Activated T-helper 17 cell treated with anti-CD3 and anti-CD28 coated beads, Interleukin-2, amount 50 U/mL, for 72 hours (primary cell): ENCODE measurements at places on chromosomes 4 and X.

DNA sequence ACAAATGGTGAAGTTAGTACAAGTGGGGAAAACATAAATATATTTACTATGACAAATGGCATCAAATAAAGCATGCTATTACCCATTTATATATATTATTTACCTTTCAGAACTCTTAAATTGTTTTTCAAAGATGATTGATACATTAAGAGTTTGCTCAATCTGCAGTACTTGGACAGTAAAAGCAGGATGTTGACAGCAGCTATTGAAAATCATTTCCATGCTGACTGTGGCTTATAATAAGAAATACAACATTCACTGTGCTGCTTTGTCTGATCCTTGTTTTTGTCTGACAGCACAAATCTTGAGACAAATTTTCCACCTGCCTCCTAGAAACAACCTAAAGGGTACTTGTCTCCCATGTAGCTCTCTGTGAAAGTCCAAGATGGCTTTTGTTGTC lies 134.1 kb upstream of the FAT1 start:
- ATAC-seq, result no peak

DNA sequence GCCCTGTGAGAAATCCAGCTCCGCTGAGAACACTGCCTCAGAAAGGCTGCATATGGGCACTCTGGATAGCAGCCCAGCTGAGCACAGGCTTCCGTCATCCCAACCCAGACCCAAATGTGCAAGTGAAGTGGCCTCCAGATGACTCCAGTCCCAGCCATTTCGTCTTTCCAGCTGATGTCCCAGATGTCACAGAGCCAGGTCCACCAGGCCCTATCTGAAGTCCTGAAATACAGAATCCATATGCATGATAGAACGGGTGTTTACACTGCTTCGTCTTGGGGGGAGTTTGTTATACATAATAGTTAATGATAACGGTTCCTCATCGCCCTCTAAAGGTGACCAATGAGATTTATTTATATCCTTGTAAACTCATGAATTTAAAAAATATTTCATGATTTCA lies 72.6 kb upstream of the TRIM2 start:
- no peak for ATAC-seq

GRCh38 chr4:34170946-34171345 lies 2073.4 kb downstream of the ARAP2 start:
- ATAC-seq, result no peak

- no peak for ATAC-seq
Measured at GRCh38 chrX:74291577-74291963, 12.4 kb upstream of the ZCCHC13 start.

- no peak for ATAC-seq
Measured at GRCh38 chrX:153802513-153803045, 8.1 kb downstream of the SSR4 start.

GRCh38 chr4:54614149-54614548 lies 43.6 kb upstream of the KIT start:
- no peak for ATAC-seq

DNA sequence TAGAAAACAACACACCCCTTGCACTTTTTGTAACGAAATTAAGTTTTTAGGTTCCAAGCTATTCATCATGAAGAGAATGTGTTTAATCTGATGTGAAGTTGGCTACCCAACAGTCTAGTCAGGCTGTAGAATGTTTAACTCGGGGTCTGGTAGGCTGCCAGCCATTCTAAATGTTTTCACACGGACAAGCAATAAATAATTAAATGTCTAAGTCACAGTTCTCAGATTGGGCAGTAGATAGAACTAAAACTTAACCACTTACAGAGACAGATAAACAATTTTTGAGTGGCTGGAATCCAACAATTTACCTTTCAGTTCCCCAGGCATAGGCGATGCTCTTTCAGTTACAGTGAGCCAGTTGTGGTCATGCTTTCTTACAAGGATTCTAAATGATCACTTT lies 66.5 kb downstream of the CHIC2 start:
- ATAC-seq, result no peak

- no peak for ATAC-seq
Measured at GRCh38 chrX:107054978-107055377, 55.0 kb upstream of the MORC4 start.

DNA sequence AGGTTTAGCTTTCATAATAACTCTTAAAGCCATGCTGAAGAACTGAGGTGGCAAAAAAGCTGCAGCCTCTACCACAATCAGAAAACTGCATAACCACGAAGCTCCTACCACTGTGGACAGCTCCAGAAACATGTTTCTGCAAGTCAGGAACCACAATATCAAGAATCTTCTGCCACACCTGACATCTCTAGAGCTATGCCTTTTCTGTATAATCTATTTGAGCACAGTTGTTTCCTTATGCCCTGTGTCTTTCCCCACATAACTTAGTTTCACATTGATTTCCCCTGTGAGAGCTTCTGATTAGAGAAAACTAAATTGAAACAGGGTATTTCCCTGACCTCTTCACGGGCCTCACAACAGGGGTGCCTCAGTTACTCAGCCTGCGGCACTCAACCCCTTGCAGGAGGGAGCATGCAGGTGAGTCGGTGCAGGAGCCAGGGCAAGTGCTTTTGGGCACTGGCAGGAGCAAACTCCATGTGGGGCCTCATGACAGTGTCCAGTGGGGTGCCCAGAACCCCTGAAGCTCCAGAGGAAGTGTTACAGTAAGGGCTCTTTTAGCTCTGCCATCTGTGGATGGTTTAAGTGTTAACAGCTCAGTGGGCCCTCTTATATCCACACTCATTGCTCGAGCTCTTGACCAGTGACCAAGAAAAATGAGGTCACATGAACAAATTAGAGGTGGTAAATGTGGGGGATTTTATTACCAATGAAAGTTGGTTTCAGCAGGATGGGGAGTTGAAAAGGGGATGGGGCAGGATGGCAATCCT lies 132.8 kb upstream of the BMP3 start:
- ATAC-seq, result peak; percentile 29

DNA sequence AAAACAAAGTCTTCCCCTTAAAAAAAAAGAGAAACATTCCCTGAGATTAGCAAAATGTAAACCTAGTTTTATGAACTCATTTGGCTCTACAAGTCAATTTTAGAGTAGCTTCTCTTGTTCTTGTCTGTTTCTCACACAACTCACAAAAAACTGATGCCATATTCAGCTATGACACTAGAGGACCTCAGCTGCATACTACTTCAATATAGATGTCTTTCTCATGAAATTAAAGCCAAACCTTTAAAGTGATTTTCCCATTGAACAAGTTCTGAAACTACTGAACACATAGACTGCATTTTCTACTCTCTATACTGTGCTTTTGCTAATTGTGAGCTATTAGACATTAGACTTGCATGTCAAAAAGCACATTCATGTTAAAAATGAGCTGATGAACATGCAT lies 49.8 kb downstream of the TBCK start:
- no peak for ATAC-seq

DNA sequence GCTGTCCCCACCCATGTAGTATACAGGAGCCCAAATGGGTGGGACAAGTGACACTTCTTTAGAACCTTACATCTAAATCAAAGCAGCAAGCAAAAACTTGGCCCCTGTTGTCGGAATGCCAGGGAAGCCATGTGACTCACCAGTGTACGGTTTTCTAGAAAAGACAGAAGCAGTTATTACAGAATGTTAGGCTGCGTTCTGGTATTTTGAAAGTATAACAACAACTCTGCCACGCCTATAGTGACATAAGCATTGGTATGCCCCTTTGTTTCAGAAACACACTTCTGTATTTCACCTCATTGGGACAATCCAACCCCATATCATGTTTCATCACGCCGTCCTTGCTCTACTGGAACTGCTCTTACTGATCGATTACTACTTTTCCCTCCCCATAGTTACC lies 14.8 kb downstream of the PDHA1 start:
- ATAC-seq, result no peak

- peak; percentile 61 for ATAC-seq
Measured at GRCh38 chr4:15778289-15779241, at the start of gene CD38. Gene CD38 (plus strand): TSS chr4:15778328. CDS start chr4:15778415, 87 bp downstream.
